Right hindlimb (tissue), 1 donor: ENCODE measurements at places on chromosomes 11 and 22.

DNA sequence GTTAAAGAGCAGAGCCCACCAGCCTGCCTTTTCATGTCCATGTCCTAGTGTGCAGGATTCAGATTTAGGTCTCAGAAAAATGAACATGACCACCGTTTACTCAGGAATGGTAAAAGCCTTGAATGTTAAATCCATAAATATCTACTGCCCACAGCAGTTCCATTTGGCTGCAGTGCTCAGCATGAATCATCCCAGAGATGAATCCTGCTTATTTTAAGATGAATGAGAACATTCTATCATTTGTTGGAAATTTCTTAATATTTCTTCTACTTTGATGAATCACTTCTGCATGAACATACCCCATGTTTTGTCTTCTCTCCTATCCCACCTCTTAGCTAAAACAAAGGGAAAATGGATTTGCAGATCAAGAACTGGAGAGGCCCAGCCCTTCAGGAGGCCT lies 47.5 kb upstream of the AQP11 start:
- DNase-seq: no peak

DNA sequence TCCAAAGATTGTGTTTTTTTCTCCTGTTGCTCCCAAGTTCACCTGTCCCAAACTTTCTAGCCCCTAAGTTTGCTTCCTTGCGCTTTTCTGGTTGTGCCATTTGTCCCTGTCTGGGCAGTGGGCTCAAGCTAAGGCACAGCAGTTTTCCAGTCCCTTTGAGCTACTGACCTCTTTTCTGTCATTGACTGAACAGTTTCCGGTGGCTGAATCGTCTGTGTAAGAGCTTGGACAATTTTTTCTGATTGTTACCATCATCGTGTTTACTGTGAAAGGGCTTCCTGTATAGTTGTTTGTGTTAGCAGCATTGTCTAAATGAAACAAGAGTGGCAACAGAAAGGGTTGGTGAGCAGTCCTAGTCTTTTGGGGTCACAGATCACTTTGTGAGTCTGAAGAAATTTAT lies 49.8 kb downstream of the BMAL1 start:
- DNase-seq: no peak

DNA sequence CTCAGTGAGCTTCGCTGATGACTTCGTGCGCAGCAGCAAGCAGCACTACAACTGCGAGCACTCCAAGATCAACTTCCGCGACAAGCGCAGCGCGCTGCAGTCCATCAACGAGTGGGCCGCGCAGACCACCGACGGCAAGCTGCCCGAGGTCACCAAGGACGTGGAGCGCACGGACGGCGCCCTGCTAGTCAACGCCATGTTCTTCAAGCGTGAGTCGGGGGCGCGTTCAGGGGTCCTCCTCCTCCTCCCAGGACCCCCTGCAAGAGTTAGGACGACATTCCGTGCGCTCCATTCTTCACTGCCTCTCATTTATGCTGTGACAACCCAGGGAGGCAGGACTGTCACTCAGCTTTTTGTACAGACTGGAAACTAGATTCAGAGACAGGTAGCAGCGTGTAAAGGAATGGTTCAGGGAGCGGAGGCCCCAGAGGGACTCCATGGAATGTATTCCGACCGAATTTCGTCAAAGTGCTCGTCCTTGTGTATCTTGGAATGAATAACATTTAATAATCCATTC lies 4.8 kb downstream of the SERPINH1 start:
- DNase-seq: no peak

DNA sequence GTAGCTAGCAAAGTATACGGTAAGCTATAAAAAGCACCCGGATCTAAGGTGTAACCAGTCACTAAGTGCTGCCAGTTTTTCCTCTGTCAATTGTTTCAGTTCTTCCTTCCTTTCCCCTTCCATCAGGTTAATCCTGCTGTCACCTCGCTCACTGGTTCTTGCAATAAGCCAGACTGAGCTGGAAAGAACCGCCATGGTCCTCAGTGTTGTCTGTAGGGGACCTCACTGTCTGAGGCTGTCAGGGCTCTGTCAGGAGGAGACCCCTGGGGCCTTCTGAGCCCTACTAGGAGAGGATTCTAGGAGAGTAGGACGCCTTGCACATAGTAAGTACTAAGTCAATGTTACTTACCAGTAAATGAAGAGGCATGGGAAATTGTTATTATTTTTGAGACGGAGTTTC lies 1.4 kb upstream of the TBC1D22A start:
- DNase-seq: no peak

GRCh38 chr11:64415286-64415685 lies 56.3 kb downstream of the RPS6KA4 start:
- DNase-seq: no peak

- no peak for DNase-seq
Observed at GRCh38 chr11:11909727-11910126, 68.0 kb downstream of the USP47 start.

DNA sequence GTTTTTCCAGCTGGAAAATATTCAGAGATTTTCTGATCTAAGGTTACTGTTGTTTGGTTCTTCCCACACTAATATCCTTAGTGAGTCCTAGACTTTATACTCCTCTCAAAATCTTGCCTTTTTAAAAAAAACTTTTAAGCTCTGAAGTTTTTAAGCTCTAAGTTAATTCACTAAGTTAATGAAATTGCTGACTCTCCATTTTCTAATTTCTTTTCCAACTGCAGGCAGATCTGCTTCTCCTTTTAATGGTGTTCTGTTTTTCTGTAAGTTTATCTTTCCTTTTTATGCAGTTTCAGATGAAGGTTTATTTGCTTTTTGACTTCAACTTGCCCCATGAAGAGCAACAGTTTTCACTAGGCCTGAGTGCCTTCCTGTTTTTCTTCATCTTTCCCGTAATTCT lies 125.8 kb upstream of the ARHGAP42 start:
- DNase-seq: no peak

DNA sequence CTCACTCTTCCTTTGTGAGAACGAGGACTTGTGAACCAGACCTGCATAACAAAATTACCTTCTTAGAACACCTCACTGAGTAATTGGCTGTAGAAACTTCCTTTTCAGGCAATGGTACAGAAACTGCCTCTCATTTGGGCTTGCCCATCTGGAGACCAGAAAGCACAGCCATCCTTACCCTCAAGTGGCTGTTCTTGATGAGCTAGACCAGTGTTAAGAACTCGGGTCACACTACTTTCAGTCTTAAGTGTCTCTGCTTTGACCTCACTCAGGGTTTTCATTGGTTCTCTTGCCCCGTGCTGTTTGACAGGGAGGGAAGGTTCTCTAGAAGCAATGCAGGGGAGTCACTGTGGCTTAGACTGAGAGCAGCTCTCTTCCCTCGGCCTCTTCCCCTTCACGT lies 29.3 kb downstream of the NAT10 start:
- no peak for DNase-seq

GRCh38 chr11:70810133-70810532 lies 411.8 kb downstream of the CTTN start:
- no peak for DNase-seq

DNA sequence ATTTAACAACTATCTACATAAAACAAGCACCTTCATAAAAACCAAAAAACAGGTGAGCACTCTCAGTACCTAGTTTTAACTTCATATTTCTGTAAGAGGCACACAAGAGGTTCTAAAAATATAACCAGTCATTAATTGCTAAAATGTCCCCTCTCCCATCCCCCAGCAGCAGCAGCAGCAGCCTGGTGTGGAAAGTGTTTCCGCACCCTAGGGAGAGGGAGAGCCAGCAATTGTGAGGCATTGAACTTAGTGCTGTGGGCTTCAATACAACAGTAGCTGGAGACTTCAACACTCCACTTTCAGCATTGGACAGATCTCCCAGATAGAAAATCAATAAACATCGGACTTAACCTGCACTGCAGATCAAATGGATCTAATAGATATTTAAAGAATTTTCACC lies 1158.5 kb downstream of the JRKL start:
- no peak for DNase-seq

- no peak for DNase-seq
Observed at GRCh38 chr11:65297026-65297672, 17.5 kb upstream of the CDC42EP2 start.
